ENCODE measurements at places on chromosomes 2 and 18.

DNA sequence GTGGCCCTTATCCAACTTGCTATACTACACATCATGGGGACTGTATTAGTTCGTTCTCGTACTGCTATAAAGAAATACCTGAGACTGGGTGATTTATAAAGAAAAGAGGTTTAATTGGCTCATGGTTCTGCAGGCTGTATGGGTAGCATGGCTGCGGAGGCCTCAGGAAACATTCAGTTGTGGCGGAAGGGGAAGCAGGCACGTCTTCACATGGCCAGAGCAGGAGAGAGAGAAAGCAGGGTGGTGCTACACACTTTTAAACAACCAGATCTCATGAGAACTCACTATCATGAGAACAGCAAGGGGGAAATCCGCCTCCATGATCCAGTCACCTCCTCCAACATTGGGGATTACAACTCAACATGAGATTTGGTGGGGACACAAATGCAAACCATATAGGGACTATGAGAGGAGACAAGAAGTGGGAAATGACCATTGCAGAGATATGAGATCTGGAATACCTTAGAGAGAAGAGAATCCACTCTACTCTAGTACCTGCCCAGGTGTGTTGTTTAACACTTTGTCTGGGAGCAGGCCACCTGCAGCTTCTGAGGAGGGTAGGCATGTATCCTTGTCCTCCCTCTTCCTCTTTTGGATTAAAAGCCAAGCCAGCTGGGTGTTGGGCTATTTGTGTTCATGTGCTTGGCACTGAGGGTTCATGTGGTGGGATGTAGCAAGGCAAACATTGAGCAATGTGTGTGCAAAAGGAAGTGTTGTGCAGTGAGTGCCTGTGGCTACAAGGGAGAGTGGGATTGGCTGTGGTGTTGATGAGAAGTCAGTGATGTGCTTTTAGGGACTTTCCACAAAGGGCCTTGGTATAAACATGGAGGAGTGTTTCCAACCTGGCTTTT, 22.8 kb downstream of the TTLL4 start:
- DNase-seq: peak; percentile 53

DNA sequence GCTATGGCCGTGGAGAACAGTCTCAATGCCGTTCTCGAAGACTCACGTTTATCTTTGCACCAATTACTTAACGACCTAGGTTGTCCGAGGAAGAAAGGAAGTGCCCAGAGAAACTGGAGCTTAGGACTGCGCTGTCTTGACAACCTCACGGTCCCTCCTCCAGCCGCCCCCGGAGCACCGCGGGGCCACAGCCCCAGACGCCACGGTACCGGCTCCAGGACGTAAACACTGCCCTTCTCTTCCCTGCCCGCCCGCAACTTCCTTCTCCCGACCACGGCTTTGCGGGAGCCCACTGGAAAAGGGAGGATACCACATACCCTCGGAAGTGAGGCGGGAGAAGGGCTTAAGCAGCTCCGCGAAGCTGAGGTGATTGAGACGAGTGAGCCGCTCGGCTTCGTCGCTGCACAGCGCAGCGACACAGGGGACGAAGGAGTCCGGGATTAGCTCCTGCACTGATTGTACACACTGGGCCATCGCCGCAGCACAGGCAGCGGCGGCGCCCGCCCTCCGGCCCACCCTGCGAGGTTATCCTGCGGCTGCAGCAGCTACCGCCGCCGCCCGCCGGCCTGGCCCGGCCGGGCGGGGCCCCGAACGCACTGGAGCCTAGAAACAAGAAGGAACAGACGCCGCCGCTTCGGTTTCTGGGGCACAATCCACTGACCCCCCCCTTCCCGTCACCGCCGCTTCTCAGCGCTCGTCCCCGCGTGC, 483 bp downstream of the TRAPPC8 start:
- DNase-seq: peak; percentile 21

GRCh38 chr2:223779877-223780276, 57.5 kb downstream of the AP1S3 start:
- peak; percentile 64 for DNase-seq

- DNase-seq: no peak
These were observed 101.7 kb upstream of the NOSTRIN start for GRCh38 chr2:168700615-168701245.
